ENCODE measurements at places on chromosomes 5 and 9.

DNA sequence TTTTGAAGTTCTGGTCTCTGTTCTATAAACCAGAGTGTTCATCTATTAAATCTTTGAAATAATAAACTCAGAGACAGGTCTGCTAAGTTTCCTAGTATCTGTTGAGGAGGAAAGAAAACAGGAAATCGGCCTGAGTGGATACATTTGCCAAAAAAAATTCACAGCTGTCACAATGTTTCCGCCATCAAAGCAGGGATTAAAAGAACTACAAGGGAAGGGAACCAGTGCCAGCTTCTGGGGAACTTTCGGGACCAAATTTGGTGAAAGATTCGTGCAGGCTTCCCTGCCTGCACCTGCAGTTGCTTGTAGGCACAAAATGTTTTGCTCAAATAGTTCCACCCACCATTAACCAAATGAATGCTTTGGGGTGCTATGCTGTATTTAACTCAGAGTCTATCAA, 267.5 kb downstream of the MSX2 start:
- DNase-seq = no peak

DNA sequence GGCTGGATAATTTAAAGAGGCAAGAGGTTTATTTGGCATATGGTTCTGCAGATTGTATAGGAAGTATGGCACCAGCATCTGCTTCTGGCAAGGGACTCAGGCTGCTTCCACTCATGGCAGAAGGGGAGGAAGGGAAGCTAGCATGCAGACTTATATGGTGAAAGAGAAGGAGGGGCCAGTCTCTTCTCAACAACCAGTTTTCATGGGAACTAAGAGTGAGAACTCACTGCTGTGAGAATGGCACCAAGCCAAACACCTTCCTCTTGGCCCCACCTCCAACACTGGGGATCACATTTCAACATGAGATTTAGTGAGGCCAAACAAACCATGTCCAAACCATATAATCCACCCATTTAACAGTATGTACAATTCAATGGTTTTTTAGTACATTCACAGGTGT, 113.3 kb upstream of the SHB start:
- no peak for DNase-seq

GRCh38 chr5:34866989-34867471, 28.1 kb downstream of the TTC23L start:
- no peak for DNase-seq

- no peak for DNase-seq
Measured at GRCh38 chr9:89366711-89367110, 48.4 kb downstream of the SECISBP2 start.

DNA sequence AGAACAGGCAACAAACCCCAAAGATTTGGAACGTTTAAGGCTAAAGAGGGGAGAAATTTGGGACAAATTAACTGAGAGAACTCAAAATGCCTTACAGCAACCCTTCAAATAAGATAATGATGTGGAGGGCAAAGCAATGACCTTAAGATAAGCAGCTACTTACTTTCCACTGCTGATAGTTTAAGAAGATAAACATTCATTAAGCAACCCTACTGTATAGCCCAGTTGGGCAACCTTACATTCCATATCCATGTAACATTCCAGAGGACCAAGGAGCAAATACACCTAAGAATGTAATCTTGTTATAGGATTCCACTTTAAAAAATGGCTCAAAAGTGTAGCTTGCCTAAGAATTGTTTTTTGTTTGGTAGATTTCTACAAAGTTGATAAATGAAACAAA, 14.8 kb downstream of the ETF1 start:
- no peak for DNase-seq

GRCh38 chr5:26889815-26890214, 148.6 kb downstream of the CDH9 start:
- no peak for DNase-seq

GRCh38 chr9:83219154-83219923, 156.4 kb upstream of the RASEF start:
- DNase-seq = no peak

- DNase-seq = no peak
Measured at GRCh38 chr5:136814619-136815378, 449.5 kb upstream of the TRPC7 start.

- no peak for DNase-seq
Measured at GRCh38 chr9:2727966-2728613, 10.8 kb downstream of the KCNV2 start.

DNA sequence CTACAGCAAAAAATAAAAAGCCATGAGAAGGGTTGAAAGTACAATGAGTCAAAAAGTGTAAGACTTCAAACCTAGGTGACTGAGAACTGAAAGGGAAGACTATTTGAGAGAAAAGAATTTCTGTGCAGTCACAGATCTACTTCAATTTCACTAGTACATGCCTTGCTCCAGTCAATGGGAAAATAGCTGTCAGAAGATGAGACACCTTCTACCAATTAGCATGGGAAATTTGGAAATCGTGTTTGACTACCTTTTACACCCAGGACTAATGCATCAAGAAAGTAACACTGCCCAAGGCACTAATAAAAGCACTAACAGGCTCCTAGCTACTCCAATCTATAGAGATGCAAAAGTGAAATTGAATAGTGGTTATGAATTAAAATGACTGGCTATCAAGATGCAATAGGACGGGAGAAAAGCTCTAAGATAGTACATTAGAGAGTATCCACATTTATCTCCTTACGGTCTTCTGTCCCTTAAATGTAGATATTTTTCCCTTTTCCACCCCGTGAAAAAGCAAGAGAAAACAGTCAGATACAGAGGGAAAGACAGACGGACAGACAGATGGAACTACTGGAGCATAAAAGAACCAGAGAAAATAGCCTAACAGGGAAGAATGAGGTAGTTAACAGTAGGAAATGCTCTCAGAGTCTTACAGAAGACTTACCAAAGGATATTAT, 15.2 kb downstream of the ERP44 start:
- DNase-seq = no peak

- no peak for DNase-seq
Measured at GRCh38 chr5:53472279-53472678, 8.2 kb upstream of the FST start.

GRCh38 chr5:113293975-113294310, 140.8 kb downstream of the TSSK1B start:
- no peak for DNase-seq

DNA sequence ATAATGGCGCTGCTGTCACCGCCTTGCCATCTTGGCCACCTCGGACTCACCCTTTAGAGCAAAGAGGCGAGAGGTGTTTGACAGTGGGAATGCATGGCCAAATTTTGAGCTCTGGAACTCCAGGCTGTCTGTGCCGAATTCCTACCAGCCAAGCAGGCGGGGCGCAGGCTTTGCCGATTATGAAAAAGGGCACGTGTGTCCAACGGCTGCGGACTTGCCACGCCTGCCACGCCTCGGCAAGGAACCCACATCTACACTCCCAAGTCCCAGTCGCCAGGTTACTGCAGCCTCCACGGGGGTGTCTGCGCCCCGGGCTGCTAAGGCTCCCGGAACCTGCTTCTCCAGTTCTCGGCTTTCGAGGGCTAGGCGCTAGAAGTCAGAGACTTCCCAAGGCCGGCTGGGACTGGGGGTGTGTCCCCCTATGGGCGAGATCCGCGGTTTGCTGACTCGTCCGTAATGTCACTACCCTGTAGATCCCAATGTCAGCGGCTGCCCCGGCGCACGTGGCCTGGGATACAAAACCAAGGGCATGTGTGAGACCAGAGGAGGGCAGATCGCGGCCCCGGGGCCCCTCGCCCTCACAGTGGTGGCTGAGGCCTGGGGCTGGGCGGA, 2.8 kb downstream of the NPR3 start:
- no peak for DNase-seq

- DNase-seq = no peak
Measured at GRCh38 chr5:139082813-139083498, 115.2 kb downstream of the SIL1 start.

DNA sequence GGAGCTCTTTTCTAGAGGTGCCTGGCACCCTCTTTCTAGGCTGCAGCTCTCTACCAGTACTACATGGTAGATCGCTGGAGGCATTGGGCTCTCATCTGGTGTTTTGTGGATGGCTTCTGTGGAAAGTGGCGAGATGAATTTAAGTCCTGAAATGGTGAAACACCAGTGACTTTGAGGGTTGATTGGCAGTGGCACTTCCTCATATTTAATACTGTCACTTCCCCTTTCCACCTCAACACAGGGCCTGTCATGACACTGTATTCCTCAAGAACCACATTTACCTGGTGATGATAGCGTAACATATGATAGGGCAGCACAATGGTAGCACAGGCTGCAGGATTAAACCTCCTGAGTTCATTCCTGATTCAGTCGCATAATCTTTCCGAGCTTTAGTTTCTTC, 132.1 kb downstream of the KDM4C start:
- DNase-seq = no peak

All from HS-5 (cell line).